ENCODE measurements at places on chromosomes 1 and 21.
A peak's percentile ranks its signal among the peaks of the same experiment; 100 is the strongest.

- no peak for DNase-seq
These were observed 41.5 kb downstream of the LRRC53 start for GRCh38 chr1:74470936-74471335.

DNA sequence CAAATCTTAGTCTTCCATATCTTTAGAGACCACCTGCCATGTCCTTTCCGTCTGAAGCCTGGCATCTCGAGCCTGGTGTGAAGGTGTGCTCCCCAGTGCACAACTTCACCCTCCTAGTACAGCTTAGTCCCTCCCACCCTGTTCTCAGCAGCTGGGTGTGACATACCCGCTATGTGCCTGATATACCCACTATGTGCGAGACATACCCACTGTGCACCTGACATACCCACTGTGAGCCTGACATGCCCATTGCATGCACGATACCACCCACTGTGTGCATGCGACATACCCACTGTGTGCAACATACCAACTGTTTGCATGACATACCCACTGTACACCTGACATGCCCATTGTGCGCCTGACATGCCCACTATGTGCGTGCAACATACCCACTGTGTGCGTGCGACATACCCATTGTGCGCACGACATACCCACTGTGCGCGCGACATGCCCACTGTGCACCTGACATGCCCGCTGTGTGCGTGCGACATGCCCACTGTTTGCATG, 3.0 kb upstream of the RRP1 start:
- no peak for DNase-seq

DNA sequence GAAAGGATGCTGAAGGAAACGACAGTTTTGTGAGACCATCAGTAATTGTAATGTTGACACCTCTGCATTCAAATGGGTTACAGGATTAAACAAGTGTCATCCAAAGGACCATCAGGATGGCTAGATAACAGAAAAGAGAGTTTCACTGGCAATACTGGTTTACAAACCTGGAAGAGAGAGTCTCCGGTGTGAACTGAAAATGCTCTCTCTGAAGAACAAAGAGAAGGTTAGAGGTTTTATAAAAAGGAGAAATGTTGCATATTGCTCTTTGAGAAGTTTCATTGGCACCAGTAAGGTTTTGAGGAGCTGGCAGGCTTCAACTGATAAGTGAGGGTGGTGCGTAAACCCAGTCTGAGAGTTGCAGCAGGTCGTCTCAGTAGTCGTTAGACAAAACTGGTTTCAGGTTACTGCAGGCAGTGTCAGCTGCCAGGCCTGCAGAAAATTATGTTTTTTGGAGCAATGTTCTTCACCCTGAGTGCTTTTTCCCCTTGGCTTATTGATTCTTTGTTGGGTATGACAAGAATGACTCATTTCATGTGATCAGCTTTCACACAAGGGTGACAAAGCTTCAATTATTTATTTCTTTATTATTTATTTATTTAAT, 42.2 kb downstream of the KCNK1 start:
- no peak for DNase-seq

- DNase-seq, result no peak
These were observed 12.4 kb upstream of the GBP3 start for GRCh38 chr1:89035080-89035479.

GRCh38 chr1:232432313-232432712, 197.6 kb downstream of the SIPA1L2 start:
- no peak for DNase-seq

GRCh38 chr1:52574594-52574993, 21.7 kb upstream of the TUT4 start:
- no peak for DNase-seq

GRCh38 chr1:222105393-222105737, 363.5 kb upstream of the DUSP10 start:
- DNase-seq, result no peak

DNA sequence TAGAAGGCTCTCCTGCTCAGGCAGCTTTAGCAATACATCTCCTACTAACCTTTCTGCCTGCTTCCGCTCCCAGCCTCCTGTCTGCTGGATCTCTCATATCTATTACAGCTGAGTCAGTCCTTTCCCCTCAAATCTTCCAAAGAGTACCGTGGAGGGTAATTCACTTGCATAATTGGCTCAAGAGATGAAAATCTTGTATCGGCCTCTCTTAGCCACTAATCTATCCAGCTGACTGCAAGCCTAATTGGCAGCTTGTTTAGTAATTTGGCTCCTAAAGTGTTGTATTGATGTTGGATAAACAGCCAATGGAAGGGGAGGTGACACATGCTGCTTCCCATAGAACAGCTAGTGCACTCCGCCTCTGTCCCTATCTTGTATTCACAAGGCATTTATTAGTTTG, 195.7 kb downstream of the GPATCH2 start:
- DNase-seq, result no peak

DNA sequence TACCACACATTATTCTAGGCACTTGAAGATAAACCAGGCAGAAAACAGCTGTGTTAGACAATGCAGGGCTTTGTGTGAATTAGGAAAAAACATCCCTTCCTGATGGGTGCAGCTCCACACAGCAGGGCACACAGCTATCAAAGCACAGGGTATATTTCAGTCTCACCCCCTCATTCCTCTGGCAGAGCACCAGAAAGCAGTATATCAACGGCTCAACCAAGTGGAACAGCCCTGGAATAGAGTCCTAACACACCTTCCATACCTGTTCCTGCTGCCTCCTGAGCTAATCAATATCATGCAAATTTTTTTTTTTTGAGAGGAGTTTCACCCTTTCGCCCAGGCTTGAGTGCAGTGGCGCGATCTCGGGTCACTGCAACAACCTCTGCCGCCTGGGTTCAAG, 32.1 kb downstream of the LYST start:
- no peak for DNase-seq

- DNase-seq, result no peak
These were observed 138.4 kb upstream of the DSCAM start for GRCh38 chr21:40985370-40985769.

DNA sequence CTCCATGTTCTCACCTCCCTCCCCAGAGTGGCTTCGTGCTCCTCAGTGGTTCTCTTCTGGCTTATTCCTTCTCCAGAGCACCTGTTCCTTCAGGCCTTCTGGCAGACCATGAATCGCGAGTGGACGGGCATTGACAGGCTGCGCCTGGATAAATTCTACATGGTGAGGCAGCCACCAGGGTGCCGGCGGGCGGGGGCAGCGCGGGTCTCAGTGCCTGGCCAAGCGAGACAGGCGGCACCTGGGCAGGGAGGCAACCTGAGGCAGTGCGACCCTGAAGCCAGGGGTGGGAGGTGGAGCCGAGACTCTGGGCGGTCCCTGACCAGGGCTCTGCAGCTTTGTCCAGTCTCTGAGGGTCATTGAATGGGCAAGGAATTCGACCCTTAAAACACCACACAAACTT, 3.9 kb downstream of the RRP1 start:
- no peak for DNase-seq

GRCh38 chr21:33434770-33435360, 31.7 kb downstream of the IFNGR2 start:
- no peak for DNase-seq

DNA sequence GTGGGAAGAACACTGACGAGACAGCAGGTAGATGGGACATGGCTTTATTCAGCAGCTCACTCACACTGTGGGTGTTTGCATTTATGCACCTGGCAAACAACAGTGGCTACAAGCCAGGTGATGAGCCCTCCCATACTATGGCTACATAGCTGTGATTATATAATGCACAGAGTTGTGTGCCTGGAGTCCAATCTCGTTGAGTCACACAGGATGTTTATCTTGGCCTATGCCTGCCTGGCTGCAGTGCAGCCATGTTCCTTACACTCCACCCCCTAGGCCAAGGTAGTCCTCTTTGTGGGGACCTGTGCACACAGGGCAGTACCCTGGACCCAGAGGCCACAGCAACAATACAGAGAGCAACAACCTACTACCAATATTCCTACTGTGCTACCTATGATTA, 1643.8 kb downstream of the MRPL39 start:
- no peak for DNase-seq

DNA sequence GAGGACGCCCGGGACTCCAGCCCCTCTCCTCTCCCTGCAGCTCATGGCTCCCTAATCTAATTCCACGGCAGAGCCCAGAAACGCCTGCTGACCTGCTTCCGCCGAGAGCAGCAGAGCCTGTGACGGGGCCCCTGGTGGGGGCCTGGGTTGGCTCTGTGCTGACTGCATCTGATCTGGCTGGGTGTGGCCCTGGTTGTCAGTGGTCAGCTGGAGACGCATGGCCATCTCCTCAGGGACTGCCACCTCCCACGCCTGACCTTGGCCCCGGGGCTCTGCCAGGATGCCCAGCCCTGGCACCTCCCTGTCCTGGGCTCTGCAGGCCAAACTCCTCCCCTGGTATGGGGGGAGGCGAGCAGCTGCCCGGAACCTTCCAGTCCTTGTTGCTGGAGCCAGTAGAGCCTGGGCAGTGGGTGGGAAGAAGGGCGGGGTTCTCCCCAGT, 1.1 kb upstream of the PLCH2 start:
- no peak for DNase-seq

GRCh38 chr1:203599875-203600781, 26.5 kb upstream of the ATP2B4 start:
- DNase-seq, result no peak

GRCh38 chr1:245956225-245956624, 550.9 kb downstream of the SMYD3 start:
- DNase-seq, result no peak

GRCh38 chr1:38284953-38285352, 238.4 kb upstream of the POU3F1 start:
- DNase-seq, result no peak

DNA sequence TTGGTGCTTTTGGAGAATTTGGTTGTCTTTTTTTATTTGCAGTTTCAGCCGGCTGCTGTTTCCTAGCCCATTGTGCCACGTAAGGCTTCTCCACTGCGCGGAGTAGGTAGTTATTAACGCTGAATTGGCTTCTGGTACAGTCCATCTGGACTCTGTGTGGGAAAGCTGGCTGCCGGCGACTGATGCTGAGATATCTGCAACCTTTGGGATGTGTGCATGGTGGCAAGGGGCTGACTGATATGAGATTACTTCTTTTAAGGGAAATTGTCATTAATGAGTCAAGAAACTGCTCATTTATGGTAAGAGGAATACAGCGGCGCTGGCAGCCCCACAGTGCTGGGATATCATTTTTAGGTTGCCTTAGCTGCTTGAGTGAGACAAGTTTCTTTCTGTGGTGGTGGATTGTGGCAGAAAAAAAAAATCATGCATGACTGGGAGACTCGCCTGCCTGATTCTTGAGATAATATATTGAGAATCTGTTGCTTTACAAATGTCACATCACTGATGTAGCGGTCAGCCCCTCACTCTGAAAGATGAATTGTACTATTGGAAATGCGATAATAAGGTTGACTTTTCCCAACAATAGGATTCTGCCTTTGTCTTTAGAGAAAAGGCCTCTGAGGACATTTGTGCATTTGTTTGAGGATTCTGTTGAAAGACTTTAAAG, 2.5 kb upstream of the ELAVL4 start:
- no peak for DNase-seq

GRCh38 chr1:168361252-168361651, 80.6 kb downstream of the TBX19 start:
- no peak for DNase-seq

DNA sequence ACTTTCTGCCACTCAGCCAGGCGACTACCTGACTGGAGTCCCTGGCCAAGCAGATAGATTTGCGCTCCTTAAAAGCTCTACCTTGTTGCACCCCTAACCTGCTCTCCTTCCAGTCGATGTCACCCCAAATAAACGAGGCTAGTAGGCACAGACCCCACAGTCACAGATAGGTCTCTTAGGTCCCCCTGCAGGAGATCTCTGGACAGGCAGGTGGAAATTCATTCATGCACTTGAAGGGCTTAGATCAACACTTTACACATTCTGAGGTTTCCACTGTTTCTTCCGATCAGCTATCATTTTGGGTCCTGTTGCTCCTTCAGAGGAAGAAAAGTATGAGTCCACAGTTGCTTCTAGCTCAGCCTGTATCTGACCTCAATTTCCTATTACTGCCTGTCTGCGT, 272.6 kb upstream of the FMN2 start:
- no peak for DNase-seq

DNA sequence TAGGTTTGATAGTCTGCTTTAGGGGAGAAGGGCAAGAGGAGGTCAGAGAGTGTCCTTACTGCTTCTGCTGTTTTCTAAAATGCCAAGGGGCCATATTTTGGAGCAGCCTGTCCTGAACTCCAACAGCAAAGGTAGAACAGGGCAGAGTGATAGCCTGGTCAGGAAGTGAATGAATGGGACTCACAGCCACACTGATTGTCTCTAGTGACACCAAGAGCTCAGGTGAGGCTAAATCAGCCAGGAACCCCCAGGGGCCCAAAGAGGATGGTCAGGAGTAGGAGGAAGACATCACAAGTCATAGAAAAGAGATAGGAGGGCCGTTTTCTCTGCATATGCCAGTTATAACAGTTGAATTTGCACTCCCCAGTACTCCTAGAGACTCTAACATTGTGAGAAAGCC, 97.4 kb upstream of the DUSP10 start:
- no peak for DNase-seq

DNA sequence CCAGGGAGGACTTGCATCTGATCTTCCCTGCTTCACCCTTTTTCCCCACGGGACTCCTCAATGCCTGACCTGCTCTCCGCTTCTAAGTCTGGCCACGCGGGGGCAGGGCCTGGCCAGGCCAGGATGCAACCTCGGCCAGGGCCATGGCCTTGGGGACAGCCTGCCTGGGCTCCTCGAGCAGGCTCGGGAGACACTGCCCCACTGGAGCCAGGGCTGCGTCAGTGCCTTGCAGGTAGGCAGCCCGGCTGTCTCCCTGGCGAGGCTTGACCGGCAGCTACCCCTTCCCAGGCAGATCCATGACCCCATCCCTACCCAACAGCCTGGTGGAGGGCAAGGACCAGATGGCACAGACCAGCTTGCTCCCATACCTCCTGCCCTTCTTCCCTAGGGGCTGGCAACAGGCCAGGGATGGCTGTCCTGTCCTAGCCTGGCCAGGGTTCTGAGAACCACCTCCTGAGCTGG, 2.7 kb upstream of the PRDM16 start:
- DNase-seq, result peak; percentile 50

DNA sequence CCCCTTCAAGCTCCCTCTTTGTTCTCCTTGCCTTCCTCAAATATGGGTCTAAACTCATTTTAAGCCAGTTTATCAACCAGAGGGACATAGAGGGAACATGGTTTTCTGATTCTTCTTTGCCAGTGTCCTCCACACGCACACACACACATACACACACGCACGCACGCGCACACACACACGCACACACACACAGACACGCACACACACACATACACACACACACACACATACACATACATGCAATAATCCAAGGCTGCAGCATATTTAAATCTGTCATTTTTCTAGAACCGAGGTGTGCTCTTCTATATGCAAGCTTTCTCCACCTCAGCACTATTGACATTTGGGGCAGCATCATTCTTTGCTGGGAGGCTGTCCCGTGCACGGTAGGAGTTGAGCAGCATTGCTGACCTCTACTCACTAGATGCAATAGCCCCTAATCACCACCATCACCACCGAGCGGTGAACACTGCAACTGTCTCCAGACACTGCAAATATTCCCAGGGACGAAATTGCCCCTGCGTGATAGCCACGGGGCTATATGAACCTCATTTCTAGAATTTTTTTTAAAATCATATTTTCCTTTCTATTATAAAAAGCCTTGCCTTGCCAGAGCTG, 8.0 kb downstream of the TNFRSF9 start:
- DNase-seq, result no peak

GRCh38 chr1:101613546-101613945, 376.7 kb downstream of the S1PR1 start:
- no peak for DNase-seq

- no peak for DNase-seq
These were observed 186.8 kb upstream of the EDN2 start for GRCh38 chr1:41671116-41671755.

GRCh38 chr1:31650161-31651088, 5.7 kb upstream of the PEF1 start:
- no peak for DNase-seq

All from ascending aorta (tissue), 2 donors.